ENCODE measurements at places on chromosomes 3 and 15.
A peak's percentile ranks its signal among the peaks of the same experiment; 100 is the strongest.

DNA sequence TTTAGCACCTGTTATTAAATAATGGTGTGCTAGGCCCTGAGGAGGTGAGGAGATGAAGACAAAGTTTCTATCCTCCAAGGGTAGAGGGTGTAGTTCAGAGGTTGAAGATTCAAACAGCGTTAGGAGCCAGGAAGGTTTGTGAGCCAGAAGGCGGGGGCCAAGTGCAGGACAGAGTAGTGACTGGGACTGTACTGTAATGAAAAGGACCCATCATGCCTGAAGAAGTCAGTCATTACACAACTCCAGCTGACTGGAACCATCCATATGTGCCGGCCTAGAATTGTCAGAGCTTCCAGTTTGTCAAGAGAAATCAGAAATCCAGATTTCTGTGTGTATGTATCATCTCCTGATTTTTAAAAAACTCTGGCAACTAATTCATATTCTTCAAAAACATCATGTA is 54.8 kb downstream of the FILIP1L start:
- no peak for DNase-seq

DNA sequence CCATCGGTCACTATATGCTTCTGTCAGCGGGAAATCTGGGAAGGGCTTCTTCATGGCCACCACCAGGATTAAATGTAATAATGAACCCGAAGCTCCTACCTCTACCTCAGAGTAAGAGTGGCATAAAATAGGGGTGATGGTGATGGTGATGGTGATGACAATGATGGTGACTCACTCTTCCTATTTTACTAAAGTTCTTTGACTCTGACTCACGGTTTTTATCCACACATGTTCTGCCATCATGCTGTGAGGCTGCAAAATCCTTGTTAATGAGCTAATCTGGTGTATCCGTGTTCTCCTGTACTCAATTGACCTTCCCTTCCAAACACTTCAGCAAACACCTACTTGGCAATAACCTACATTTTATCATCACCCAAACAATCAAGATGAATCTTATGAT is 18.3 kb upstream of the FOXP1 start:
- peak; percentile 75 for DNase-seq

GRCh38 chr15:92028389-92028724 is 174.8 kb downstream of the SLCO3A1 start:
- no peak for DNase-seq

DNA sequence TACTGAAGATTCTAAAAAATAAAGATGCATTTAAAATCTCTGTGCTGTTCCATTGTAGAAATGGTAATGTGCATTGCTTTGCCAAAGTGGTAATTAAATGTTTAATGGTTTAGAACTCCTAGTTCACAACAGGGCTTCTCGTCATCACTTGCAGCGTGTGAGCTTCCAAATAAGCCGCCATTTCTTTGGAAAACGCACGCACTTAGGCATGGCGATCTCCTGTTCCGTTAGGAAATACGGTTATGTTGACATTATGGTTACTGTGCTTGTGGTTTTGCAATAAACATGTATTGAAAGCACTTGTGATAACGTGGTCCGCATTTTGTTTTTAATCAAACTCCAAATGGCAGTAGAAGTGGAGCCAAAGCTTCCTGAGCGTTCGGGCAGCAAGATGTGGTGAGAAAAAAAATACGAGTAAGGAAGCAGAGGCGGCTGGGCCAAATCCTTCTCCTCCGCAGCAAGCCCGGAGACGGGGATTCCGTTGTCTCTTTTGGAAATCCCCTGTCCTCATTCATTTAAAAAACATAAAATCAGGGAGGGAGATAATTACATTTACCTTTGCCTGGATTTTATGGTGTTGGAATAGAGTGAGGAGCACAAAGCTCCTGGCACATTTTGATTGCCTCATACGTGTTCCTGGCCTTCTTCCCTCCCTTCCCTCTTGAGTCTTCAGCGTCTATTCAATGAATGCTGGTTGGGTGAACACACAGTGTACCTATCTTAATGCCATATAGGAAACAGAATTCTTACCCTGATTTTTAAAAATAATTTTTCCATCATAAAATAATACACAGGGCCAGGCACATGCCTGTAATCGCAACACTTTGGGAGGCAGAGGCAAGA is 97.5 kb downstream of the SLC49A4 start:
- no peak for DNase-seq

DNA sequence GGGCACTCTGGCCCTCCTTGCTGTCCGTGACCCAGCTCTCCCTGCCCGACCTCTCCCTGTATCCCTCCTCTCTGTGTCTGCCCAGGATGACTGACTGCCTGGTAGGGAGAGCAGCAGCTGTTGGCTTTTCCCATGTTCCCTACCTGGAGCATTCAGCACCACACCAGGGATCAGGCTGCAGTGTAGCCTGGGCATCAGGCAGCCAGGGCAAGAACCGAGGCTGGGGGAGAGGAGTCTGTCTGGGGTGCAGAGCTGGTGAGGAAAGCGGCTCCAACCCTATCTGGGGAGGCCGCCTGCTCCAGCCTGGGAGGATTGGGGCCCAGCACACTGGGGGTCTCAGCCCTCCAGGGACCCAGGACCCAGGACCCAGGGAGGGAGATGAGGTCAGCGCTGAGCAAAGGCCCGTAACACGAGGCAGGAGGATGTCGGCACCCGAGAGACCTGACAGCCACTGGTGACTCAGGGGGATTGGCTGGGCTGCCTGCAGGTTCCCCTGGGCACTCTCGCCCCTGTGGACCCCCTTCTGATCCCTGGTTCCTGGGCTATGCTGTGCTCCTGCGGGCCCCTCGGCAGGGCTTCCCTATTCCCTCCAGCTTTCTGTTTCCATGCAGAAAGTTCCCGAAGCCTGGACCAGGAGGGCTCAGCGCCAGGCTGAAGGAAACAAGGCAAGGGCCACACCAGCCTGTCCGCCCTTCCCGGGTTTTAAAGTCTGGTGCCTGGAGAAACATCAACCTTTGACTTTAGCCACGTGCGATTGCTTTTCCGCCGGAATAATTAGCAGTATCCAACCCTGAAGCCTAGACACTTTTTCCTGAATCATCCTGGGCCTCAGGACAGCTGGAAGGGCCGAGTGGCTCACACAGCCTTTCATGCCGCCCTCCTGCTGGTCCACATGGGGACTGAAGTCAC is 128.2 kb upstream of the MEF2A start:
- no peak for DNase-seq

GRCh38 chr15:67770358-67770628 is 55.0 kb upstream of the SKOR1 start:
- no peak for DNase-seq

DNA sequence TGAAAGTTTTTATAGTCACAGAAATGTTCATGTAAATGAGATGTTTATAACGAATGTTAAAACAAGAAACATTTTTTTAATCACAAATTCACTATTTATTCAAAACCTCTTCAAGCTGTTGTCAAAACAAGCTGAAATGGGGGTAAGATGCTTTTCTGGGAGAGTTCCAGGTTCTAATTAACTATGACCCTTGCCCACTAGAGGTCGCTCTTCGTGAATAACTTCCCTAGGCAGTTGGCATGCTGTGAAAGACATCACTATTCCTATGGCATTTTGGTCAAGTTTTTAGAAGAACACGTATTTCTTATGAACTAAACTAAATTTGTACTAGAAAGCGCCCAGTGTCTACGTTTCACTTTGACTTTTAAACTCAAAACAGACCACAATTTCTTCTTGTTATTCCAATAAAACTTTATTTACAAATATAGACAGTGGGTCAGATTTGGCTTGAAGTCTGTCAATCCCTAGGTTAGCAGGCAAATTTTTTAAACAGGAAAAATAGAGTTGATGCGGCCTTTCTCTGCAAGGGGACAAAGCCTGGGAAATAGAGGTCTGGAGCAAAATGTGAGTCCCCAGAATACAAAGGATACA is 62.8 kb upstream of the CMTM8 start:
- DNase-seq, result peak; percentile 26

DNA sequence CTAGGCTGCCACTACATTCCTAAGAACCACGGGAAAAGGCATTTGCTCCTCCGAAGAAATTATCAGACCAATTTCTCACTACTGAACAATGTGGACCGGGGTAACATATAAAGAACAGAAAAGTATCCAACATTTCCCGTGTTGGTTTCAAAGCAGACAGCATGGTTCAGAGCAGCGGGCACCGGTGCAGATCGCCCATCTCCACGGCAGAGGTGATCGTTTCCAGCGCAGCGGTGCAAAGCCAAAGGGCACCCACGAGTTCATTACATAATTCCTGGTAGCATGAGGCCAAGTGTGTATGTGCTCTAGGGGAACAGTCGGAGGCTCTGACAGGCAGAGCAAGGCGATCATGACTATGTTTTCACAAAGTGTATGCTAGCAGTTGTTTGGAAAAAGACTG is 13.2 kb downstream of the GRK7 start:
- DNase-seq, result no peak

- DNase-seq, result no peak
Observed at GRCh38 chr3:136503056-136503455, 249.1 kb downstream of the STAG1 start.

- no peak for DNase-seq
Observed at GRCh38 chr3:123424321-123424998, 24.4 kb downstream of the ADCY5 start.

Data from HS-5 (cell line).